ENCODE measurements at places on chromosomes 2 and 18.

DNA sequence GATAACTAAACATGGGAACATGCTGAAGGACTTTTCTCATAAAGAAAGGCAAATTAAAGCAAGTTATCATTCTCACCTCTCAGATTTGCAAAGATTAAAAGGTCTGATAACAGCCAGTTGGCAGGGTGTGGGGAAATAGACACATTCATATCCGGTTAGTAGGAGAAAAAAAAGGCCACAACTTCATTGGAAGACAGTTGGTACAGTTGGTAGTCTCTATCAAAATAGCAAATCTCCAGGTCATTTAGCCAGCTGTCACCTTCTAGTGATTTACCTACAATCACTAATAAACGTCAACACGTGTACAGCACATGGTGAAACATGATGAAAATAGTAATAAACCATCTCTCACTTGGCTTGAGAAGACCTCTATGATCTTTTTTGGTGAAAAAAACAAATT is 16.6 kb downstream of the INPP5D start:
- DNase-seq = no peak

DNA sequence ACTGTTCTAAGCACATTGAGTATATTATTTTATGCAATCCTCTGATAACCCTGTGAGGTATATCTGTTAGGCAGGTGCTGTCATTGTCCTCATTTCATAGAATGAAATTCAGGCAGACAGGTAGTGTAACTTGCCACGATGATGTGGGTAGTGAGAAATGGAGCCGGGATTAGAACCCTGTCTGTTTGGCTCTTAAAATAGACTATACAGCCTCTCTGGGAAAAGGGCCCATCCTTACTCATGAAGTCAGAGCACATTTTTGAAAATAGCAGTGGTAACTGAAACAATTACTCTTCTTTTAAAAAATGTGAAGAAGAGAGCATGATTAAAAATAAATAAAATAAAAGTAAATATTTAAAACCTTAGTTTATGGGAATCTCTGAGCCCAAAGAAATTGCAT is 23.0 kb downstream of the FAM171B start:
- no peak for DNase-seq

DNA sequence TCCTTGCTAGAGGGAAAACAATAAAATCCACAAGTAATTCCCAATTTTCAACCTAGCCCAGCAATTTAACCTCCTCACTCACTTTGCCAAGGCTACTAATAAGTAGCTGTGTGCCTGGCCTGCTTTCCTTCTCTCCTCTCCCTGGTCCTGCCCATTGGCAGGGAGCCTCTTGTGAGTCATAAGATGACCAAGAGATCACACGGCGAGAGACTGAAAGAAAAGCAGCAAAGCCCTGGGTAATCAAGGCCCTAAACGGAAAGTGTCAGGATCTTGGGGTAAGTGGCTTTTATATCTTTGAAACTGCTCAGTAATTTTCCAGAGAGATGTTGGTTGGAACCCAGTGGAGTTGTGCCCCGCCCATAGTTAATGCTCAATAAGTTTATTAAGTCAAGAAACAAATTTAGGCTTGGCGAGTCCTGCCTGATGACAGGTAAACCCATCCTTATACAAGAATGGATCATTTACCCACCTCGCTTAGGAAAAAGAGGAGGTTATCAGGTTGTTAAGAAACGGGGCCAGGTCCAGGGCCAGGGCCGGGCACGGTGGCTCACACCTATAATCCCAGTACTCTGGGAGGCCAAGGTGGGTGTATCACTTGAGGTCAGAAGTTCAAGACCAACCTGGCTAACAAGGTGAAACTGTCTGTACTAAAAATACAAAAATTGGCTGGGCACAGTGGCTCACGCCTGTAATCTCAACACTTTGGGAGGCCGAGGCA is 10.0 kb upstream of the ADAM17 start:
- DNase-seq = no peak

DNA sequence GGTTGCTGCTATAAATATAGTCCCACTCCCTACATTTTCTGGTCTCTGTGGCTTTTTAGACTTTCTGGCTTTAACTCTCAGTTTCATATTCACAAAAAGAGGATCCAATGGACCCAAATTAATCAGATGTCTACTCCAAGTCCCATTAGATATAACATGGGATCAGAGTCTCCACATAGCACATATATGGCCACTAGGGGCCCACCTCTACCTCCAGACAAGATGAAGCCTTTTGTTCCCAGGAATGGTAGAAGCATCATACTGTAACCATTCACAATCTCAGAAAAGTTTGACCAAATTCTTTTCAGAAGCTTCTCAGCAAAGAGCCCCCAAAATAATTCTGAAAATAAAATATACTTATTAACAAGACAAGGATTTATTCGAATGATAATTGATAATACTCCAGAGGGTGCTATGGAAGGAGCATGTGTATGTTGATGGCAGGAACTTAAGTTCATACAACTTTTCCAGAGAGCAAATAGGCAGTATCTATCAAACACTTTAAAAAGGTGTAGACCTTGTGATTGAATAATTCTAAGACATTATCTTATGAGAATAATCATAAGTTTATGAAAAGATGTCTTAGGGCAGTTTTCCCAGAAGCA is 382.3 kb upstream of the CRIM1 start:
- peak; percentile 50 for DNase-seq

DNA sequence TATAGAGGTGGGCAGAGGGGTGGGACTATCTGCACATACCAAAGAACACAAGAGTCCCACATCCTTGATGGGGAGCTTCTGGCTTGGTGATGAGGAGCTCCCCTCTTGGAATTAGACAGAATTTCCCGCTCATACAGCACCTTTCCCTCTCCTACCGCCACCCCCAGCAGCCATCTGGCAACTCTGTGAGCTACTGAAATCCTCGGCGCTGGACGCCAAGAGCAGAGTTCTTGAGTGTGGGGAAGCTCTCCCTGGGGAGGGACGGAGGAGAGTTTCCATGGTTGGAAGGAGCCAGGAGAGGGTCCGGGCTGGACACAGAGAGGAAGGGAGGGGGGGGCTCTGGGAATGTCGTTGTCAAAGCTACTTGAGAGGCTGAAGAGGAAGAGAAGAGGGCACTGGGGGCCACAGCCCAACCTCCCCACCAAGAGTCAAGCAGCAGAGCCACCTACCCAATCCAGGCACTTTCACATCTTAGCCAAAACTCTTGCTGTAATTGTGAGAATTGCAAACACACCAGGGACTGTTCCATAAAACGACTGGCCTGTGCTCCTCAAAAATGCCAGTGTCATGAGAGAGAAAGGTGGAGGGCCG is 89.4 kb upstream of the MCFD2 start:
- peak; percentile 95 for DNase-seq

DNA sequence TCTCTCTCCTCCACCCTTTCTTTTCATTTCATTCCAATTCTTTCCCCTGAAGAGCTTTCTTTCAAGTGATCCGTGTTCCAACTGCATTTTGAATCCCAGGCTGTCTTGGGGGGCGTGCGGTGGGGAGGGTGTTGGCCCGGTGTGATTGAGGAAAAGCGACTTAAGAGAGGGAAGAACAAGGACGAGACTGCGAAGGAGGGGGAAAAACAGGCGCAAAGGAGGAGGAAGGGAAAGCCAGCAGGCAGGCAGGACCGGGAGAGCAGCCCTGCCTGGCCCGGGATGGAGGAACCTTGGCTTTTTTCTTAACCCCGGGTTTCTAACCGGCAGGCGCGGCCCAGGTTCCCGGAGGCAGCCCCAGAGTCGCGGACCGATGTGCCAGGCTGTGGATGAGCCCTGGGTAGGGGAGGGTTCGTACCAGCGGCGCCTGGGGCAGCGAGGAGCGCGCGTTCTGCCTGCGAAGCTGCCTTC is 1.3 kb downstream of the ADCYAP1 start:
- no peak for DNase-seq

DNA sequence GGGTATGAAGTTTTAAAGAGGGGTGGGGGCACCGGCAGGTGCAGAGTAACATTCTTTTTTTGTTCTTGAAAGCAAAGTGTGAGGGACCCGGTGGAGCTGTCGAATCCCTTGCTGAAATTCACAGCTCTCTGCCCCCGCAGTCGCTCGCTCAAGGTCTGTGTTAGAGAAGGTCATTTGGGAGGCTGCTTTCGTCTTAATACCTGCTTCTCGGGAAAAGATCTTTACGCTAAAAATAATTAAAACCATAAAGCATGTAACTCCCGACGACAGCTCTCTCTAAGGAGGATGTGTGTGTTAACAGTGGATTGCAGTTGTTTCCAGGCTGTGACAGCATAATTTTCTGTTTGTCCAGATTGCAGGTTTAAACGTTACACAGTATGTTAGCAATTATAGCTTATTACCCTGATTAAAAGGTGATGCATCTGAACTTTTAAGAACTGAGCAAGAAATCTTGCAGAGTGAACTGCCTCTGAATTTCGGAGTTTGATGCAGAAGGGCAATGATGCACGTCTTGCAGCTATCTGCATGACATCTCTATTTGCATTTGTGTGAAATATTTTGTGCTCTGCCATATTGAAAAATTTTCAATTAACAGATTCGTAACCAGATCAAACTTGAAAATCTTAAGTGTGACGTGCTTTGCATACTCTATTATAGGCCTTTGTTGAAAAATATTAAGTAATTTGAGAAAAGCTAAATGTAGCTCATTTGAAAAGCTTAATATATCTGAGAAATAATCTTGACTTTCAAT is 954 bp downstream of the RAPGEF4 start:
- no peak for DNase-seq

DNA sequence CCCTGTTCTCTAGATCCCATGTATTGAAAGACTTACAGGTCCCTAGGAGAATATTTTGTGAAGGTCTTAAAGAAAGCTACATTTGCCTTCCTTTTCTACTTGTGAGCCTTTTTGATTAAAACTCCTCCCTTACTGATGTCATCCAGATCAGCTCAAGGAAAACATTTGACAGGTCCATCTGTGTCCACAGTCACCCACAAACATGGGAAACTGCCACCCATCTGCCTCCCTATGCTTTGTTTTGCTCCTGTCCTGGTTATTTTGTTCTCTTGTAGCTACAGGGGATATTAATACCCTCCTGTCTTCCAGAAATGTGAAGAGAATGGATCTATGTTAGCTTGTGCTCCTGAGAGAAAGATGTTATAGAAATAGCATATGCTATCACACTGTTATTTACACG is 203.6 kb upstream of the GALNT5 start:
- no peak for DNase-seq

DNA sequence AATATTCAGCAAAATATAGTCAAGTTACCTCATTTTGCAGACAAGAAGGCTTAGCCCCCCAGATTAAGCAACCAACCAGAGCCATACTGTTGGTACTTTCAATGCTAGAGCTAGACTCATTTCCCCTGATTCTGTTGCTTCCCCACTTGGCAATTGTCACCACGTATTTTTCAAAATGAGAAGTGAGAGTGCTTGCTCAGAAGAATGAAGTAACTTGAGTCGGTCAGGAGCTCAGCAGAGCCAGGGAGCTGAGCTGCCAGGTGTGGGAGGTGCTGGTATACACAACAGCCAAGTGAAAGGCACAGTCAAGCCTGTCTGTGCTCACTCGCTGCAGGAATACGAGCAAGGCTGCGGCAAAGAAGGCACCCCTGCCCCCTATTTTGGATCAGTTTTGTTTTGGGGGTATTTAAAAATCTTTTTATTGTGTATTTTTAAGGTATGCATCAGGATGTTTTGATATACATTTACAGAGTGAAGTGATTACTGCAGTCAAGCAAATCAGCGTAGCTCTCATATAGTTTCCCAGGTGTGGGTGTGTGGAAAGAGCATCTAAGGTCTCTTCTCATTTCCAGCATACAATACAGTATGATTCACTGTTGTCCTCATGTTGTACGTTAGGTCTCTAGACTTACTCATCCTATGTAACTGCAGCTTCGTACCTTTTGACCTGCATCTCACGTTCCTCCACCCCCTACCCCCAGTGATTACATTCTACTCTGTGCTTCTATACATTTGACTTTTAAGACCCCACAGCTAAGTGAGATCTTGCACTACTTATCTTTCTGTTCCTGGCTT is 62.4 kb downstream of the MRPS9 start:
- DNase-seq = no peak

Data from WERI-Rb-1 (cell line).